ENCODE measurements at places on chromosomes 11 and 22.
A peak's percentile ranks its signal among the peaks of the same experiment; 100 is the strongest.

DNA sequence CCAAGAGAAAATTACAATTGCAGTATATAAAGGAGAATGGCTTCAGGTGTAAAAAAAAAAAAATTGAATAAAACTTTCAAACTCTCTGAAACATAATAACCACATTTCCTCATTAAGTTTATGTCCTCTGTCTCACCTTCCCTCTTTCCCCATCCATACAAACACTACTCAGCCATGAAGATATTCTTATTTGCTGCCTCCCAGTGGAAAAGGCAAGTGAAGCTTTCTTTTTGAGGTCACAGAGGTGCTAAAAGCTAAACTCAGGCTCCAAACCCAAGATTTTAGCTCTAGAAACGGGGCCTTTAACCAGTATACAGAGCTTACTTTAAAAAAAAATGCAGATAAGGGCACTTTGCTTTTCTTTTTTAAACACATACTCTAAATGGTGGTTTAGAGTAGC is 1568.5 kb downstream of the FAM181B start:
- DNase-seq, result no peak

DNA sequence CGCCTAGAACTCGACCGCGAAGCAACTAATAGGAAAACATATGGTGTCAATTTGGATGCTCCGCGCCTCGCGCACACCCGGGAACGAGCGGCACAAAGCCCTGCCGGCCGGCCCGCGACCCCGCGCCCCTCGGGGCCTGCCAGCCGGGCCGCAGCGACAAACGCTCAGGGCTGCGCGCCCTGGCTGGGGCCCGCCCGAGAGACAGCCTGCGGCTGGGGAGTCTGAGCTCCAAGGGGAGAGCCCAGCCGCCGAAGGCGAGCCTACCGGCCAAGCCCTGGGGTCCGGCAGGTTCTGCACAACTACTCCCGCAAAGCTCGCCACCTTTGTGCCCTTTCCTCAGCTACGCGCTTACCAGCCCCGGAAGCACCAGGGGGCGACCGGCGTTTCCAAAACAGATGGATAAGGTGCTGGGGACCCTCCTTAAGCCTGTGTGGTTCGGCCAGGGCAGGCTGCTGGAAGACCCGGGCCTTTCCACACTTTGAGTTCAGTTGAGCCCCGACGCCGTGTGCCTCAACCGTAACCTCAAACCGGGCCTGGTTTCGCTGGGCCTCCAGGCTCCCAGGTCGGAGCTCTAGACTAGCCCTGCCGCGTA is 6.0 kb downstream of the PAX6 start:
- DNase-seq, result no peak

DNA sequence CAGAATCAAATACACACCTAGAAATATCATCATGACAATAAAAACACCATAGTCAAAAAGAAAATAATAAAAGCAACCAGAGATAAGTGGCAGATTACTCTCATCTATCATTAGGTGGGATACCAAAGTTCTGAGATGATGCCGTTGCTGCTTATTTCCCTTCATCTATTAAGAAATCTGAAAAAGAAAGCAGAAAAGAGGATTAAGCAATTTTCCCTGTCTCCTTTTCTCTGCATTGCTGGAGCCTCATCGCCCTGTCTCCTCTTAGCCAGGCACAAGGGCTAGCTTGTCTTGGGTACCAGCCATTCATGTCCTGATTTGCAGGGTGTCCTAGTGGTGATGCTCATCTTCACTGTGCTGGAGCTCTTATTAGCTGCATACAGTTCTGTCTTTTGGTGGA is 3.9 kb upstream of the MS4A14 start:
- DNase-seq, result no peak

DNA sequence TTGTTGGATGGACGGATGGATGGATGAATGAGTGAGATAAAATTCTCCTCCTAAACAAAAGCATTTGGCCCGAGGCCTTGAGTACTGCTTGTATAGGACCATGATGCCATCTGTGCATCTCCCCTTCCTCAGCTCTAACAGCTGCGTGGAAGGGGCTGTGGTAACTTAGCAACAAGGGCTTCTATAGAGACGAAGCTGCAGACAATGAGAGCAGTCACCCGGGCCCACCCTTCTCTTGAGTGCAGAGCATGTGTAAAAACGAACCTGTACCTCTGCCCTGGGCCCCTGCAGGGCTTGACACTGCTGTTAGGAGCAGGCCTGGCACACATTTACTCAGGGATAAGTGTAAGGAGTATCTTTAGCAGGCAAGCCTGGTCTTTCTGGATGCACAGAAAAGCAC is 391.5 kb downstream of the CADM1 start:
- DNase-seq, result no peak

DNA sequence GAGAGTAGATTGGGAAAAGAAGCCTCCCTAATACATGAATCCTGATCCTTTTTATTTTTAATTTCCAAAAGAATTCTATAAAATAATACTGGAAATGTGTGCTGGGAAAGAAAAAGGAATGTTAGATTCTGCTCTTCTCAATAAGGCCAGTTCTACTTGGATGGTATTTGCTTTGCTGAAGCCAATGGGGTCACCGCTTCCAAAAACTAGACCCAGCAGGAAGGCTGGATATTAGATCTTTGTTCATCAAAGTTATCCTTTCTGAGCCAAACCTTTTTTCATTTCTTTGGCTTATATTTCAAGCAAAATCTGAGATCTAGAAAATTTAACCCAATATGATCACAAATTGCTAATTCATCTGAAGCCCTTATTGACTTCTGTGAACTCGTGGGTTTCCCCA is 41.4 kb downstream of the SCUBE2 start:
- no peak for DNase-seq

DNA sequence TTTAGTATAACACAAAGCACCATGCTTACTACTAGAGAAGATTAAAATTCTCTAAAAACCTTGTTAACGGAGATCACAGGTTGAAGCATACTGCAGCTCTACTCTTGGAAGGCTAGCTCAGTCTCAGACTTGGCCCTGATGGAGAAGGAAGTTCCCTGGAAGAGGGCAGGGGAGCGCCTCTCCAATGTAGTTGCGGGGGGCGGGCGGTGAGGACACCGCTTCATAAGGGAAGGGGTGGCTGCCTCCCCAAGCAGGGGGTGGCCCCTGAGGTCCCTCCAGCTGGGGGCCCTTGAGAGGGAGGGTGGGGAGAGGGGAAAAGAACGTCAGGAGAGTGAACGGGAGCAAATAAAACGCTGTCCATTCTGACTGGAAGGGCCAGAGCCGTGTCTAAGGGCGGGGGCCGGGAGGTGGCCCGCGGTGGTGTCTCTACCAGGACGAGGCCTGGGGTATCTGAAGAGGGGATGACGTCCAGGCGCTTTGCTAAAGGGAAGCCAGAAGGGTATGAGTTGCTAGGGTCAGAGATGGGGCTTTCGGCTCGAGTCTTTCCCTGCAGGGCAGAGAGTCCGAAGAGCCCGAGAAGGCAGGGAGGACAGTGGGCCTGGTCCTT is 553 bp upstream of the USP47 start:
- peak; percentile 46 for DNase-seq

DNA sequence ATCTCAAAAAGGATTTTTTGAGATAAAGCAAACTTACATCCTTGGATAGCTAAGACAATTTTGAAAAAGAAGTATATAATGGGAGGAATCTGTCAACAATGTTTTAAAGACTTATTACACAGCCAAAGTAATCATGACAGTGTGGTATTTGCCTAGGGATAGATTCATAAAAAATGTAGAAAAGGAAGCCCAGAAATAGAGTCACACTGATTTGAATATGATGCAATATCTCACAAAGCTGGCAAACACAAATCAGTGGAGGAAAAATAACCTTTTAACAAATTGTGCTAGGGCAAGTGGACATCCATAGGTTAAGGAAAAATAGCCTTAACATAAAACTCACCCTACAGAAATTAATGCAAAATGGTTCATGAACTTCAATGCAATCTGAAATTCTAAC is 6.0 kb downstream of the XKR3 start:
- DNase-seq, result no peak

DNA sequence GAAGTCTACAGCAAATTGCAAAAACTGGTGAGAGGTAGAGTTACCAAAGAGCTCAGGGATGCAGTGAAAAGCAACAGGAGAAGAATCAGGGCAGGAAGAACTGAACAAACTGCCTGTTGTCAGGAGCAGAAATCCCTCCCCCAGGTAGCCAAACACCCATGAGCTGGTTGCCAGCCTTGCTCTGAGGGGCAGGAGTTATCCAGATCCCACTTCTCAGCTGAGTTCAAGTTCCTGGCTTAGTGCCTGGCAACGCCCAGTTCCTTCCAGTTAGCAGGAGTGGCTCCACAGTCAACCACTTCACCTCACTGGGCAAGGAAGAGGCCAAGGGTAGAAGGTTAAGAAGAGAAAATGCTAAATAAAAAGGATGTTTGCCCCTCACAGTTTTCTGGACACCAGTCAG is 1.9 kb upstream of the MPZL2 start:
- no peak for DNase-seq

DNA sequence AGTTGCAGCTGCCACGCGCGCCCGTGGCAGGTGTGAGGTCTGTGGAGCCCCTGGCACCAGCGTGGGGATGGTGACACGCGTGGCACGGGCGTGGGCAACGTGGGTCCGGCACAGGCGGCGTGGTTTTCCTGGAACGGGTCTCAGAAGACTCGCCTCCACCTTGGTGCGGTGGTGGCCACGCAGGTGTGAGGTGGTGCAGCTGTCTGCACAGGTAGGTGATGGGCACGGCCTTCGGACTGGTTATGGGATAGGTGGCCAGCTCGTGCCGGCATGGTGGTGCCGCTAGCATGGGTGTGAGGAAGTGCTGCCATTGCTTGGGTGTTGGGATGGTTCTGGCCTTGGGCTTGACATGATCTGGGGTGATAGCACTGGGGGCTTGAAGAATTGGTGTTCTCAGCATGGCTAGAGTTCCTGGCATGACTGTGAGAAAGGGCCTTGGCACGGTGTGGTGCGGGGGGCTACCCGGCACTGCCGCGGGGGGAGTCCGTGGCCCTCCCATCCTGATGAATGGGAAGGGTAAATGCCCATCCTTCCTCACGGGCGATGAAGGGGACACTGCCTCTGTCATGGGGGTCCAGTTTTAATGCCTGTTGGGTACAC is 531 bp downstream of the DAGLA start:
- no peak for DNase-seq

- no peak for DNase-seq
Observed at GRCh38 chr22:24548812-24549211, 6.1 kb downstream of the GUCD1 start.

DNA sequence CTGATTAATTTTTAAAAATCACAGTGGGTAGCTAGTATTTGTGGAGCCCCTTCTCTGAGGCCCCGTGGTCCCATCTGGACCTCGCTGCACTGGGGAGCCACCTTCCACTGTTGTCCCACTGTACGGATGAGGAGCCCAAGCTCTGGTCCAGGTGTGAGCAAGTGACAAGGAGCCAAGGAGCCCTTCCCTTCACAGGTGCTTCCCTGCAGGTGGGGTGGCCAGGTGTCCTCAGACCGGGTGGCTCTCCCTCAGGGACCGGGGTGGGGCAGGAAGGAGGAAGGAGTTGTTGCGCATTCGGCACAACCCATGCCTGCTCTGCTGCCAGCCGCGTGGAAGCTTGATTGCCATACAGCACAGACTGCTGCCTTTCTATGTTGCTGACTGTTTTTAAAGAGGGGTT is 10.4 kb upstream of the SEPTIN5 start:
- no peak for DNase-seq

GRCh38 chr22:44672632-44673031 is 29.4 kb upstream of the PRR5 start:
- no peak for DNase-seq

- DNase-seq, result no peak
Observed at GRCh38 chr11:104682206-104682605, 216.1 kb downstream of the CASP12 start.

DNA sequence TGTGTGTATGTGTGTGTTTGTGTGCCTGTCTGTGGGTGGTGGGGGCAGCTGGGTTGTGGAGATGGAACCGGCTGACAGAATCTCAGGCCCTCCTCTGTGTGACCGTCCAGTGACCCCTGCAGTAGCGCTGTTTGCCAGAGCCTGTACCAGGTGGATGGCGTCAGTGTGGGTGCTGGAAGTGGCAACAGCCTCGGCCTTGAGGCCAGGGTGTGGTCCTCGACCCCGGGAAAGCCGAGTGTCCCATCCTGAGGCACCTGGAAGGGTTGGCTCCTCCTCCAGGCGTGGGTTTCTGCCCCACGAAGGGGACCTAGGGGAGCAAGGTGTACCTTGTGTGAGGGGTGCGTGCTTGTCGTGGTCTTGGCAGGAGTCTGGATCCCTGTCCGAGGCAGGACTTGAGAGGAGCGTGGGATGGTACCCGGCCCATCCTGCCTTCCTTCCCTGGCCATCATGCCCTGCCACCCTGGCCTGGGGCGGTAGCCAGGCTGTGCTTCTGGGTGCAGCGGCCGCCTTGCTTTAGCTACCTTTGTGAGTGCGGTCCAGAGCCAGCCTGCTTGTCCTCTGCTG is 16.5 kb downstream of the TPCN2 start:
- DNase-seq, result no peak

- DNase-seq, result no peak
Observed at GRCh38 chr11:94154095-94154856, 25.6 kb downstream of the PANX1 start.

- no peak for DNase-seq
Observed at GRCh38 chr11:118051611-118052461, 25.0 kb upstream of the TMPRSS4 start.

DNA sequence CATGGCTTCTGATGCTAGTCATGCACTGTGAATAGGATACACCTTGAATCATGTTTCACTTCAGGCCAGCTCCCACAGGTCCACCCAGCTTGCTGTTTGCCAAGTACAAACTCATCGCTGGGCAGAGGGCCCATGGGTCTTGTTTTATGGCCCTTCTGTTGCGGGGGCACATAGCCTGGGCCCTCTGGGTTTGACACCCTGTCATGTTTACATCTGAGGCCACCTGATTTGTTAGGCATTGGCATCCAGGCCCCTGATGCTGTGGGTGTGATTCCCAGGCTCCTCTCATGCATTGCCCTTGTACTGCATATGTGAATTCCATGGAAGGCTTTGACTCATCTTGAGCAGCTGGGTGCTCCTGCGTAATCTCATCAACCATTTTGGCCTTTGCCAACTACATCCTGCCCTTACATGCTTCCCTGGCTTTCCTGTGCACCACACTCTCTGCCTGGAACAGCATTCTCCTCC is 32.6 kb downstream of the PPFIBP2 start:
- no peak for DNase-seq

GRCh38 chr11:94424662-94425061 is 23.4 kb upstream of the GPR83 start:
- no peak for DNase-seq

DNA sequence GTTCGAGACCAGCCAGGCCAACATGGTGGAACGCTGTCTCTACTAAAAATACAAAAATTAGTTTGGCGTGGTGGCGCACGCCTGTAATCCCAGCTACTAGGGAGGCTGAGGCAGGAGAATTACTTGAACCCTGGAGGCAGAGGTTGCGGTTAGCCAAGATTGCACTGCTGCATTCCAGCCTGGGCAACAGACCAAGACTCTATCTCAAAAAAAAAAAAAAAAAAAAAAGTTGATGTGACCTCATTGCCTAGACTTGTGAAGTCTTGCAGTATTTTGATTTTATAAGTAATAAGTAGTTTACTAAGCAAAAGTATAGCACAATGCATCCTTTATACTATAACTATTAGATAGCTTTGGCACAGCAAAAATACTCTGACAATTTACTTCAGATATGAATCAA is 9.9 kb upstream of the CUL5 start:
- no peak for DNase-seq
